ENCODE measurements at places on chromosomes 5 and 9. TPM values are rescaled to one million over a fixed set of nuclear protein-coding genes. Genes with fewer than 3 reads are reported as not detected.

DNA sequence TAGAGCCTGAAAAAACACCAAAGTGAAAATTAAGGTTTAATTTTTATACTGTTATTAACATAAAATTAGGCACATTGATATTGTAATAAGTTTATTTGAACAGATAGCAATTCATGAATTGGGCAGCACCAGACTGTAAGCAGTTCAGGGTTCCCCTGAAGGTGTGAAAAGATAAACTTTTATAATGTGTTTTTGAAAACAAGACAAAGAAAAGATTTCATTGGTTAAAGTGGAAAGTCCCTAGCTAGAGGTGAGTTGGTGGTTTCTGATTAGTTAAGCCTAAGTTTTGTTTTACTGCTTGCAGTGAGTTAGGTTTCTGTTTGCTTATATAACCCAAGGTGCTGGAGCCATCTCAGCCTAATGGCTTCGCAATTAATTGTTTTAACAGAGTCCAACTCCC is 96.5 kb upstream of the RPS23 start:
- no peaks in the 10 kb centered on the region for H3K27me3 ChIP-seq
- no peak for DNase-seq
- H3K36me3 ChIP-seq = peaks cover 46% of the 10 kb centered on the region
- H3K4me3 ChIP-seq = peak overlapping the region; percentile 8

- H3K4me1 ChIP-seq = peaks cover 23% of the 10 kb centered on the region
- no peaks in the 10 kb centered on the region for H3K36me3 ChIP-seq
- H3K4me3 ChIP-seq = peak overlapping the region; percentile 22
- peaks cover 4% of the 10 kb centered on the region for H3K27me3 ChIP-seq
These were observed 129.3 kb upstream of the SLC44A1 start for GRCh38 chr9:105114964-105115728.

GRCh38 chr9:114078781-114079156 is 669 bp upstream of the AMBP start:
- no peak overlapping the region for H3K27ac ChIP-seq
- no peaks in the 10 kb centered on the region for H3K4me1 ChIP-seq
- H3K27me3 ChIP-seq = peaks cover 1% of the 10 kb centered on the region
- DNase-seq = no peak
- no peaks in the 10 kb centered on the region for H3K36me3 ChIP-seq

- H3K4me3 ChIP-seq = no peak overlapping the region
- peaks cover 7% of the 10 kb centered on the region for H3K27me3 ChIP-seq
- no peaks in the 10 kb centered on the region for H3K36me3 ChIP-seq
- H3K27ac ChIP-seq = no peak overlapping the region
These were observed 70.3 kb downstream of the ZSWIM6 start for GRCh38 chr5:61402244-61402823.

DNA sequence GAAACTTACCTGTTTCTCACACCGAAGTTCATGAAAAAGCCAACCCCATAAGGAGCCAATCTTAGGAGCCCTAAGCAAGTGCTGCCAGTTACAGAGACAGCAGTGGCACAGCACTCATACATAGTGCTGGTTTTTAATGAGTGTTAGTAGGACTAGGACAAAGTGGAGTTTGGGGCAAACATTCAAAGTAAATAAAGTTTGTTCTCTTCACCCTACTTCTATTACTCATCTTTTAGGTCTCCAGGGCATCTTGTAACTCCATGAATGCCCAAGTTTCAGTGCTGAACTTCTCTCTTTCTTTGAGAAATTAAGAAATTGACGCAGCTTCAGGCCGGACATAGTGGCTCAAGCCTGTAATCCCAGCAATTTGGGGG is 584.7 kb downstream of the EBF1 start:
- no peak overlapping the region for H3K27ac ChIP-seq
- H3K4me1 ChIP-seq = peaks cover 33% of the 10 kb centered on the region
- no peak overlapping the region for H3K4me3 ChIP-seq

DNA sequence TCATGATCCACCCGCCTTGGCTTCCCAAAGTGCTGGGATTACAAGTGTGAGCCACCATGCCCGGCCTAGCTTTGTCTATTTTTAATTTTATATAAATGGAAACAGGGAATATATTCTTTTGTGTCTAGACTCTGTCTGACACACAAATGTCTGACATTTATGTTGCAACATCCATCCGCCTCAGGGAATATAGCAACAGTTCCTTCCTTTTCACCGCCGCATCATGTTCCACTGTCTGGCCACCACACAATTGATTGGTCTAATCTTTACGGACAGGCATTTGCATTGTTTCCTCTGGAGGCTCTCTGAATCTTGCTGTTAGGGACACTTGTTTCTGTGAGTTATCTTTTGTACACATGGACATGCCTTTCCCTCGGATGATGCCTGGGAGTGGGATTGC is 20.1 kb upstream of the TBC1D9B start:
- H3K27ac ChIP-seq = no peak overlapping the region
- no peaks in the 10 kb centered on the region for H3K4me1 ChIP-seq
- H3K36me3 ChIP-seq = no peaks in the 10 kb centered on the region
- no peak for DNase-seq

DNA sequence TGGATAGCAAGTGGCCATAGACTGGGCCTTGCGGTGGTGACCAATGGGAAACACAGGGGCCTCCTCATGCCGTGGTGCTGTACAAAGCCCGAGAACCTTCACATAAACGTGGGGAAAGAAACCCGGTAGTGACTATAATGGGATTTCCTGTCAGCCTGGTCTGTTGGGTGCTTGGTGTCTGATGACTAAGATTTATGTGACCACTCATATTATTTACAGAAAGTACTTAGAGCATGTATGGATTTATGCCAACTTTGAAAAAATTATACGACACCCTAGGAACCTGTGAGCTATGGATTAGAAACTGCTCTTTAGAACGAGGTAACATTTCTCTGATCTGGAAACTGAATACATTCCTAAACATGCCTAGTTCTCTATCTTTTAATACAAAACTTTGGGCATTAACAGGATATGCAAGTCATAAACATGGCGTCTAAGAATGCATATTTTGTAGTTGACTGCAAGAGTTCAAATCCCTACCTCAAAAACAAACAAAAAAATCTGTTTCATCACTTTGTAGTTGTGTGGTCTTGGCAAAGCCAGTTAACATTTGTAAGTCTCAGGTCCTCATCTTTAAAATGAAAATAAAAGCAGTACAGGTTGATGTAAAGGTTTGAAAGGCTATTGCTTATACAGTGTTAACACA is 85.4 kb downstream of the TMEM167A start:
- no peaks in the 10 kb centered on the region for H3K36me3 ChIP-seq
- no peak for DNase-seq
- H3K4me1 ChIP-seq = no peaks in the 10 kb centered on the region
- no peak overlapping the region for H3K27ac ChIP-seq

GRCh38 chr5:104456122-104456521 is 893.5 kb upstream of the NUDT12 start:
- H3K4me1 ChIP-seq = no peaks in the 10 kb centered on the region
- no peaks in the 10 kb centered on the region for H3K27me3 ChIP-seq

The SLC45A2 gene
- total RNA-seq = not detected

The GRIA1 gene
- total RNA-seq = not detected

The PIK3R1 gene
- total RNA-seq = 43.3 TPM

The BARHL1 gene
- not detected for total RNA-seq

The ADAMTS16 gene
- not detected for total RNA-seq

Measured in activated T-helper 1 cell treated with anti-CD3 and anti-CD28 coated beads, Interleukin-12 subunit alpha, Interleukin-12 subunit beta, Interleukin-2, Interleukin-4 antibody, amounts not matched to agents 30 ng/mL and 10 ng/mL and 1 ng/mL, durations not matched to agents 14 hours and 24 hours and 36 hours (primary cell).